Tibial artery (tissue), 4 donors: ENCODE measurements at places on chromosomes 1 and 21.

DNA sequence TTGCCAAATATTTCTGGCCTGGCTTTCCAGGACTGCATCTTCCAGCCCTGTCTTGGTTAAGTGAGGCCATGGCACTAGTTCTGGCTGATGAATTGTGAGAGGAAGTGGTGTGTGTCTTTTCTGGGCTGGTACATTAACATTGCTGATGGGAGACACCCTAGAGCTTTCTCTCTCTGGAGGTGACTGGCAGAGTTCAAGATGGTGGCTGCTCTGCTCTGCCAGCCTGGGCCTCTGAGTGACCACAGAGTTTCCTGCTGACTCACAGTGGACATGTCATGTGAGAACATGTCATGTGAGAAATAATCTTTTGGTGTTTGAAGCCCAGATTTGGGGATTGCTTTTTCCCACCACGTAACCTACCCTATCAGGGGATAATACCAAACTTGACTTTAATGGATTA lies 218.0 kb upstream of the KIAA0040 start:
- H3K27me3 ChIP-seq, result no peaks in the 10 kb centered on the region
- no peak for DNase-seq
- no peak overlapping the region for H3K27ac ChIP-seq
- H3K4me1 ChIP-seq, result no peaks in the 10 kb centered on the region

GRCh38 chr1:69328186-69328585 lies 239.5 kb upstream of the LRRC7 start:
- H3K4me3 ChIP-seq, result no peak overlapping the region
- DNase-seq, result no peak
- H3K36me3 ChIP-seq, result no peaks in the 10 kb centered on the region
- H3K27me3 ChIP-seq, result no peaks in the 10 kb centered on the region
- no peak overlapping the region for H3K27ac ChIP-seq
- no peaks in the 10 kb centered on the region for H3K4me1 ChIP-seq

GRCh38 chr1:19055701-19056100 lies 99.2 kb upstream of the IFFO2 start:
- DNase-seq, result no peak
- H3K27ac ChIP-seq, result no peak overlapping the region
- H3K4me1 ChIP-seq, result no peaks in the 10 kb centered on the region
- no peaks in the 10 kb centered on the region for H3K27me3 ChIP-seq

DNA sequence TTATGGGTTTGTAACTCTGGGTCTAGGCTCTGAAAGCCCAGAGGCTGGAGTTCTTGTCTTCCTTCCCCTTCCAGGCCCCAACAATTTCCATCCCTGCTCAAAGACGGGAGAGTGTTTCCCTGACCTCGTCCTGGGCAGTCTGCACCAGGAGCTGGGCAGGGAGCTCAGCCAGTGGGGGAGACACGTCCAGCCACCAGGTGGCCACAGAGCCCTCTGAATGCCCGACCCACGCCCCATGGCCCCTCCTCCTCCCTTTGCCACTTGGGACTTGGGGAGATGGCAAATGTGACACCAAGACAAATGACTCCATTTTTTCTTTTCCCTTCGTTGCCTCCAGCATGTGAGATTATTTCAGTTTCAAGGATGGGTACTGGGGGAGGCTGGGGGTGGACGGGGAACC lies 159.9 kb upstream of the AJAP1 start:
- no peak overlapping the region for H3K27ac ChIP-seq
- DNase-seq, result no peak
- H3K27me3 ChIP-seq, result peaks cover 4% of the 10 kb centered on the region
- no peaks in the 10 kb centered on the region for H3K4me1 ChIP-seq
- H3K36me3 ChIP-seq, result no peaks in the 10 kb centered on the region

- no peaks in the 10 kb centered on the region for H3K36me3 ChIP-seq
- H3K4me3 ChIP-seq, result no peak overlapping the region
- no peak overlapping the region for H3K27ac ChIP-seq
- no peaks in the 10 kb centered on the region for H3K4me1 ChIP-seq
- no peaks in the 10 kb centered on the region for H3K27me3 ChIP-seq
These were observed 629.3 kb upstream of the ADAMTS5 start for GRCh38 chr21:27596196-27596595.

- H3K4me3 ChIP-seq, result no peak overlapping the region
- H3K36me3 ChIP-seq, result no peaks in the 10 kb centered on the region
- H3K27me3 ChIP-seq, result no peaks in the 10 kb centered on the region
- DNase-seq, result no peak
- H3K4me1 ChIP-seq, result no peaks in the 10 kb centered on the region
- H3K27ac ChIP-seq, result no peak overlapping the region
These were observed 198.1 kb downstream of the ZZZ3 start for GRCh38 chr1:77484334-77484733.

GRCh38 chr21:20013851-20014250 lies 984.4 kb upstream of the NCAM2 start:
- H3K27ac ChIP-seq, result no peak overlapping the region
- no peaks in the 10 kb centered on the region for H3K36me3 ChIP-seq
- no peak overlapping the region for H3K4me3 ChIP-seq
- no peaks in the 10 kb centered on the region for H3K27me3 ChIP-seq
- no peaks in the 10 kb centered on the region for H3K4me1 ChIP-seq
- no peak for DNase-seq

- no peaks in the 10 kb centered on the region for H3K27me3 ChIP-seq
- H3K27ac ChIP-seq, result no peak overlapping the region
- H3K4me3 ChIP-seq, result no peak overlapping the region
- H3K36me3 ChIP-seq, result no peaks in the 10 kb centered on the region
- no peaks in the 10 kb centered on the region for H3K4me1 ChIP-seq
These were observed 65.8 kb downstream of the RHOU start for GRCh38 chr1:228801068-228801467.

DNA sequence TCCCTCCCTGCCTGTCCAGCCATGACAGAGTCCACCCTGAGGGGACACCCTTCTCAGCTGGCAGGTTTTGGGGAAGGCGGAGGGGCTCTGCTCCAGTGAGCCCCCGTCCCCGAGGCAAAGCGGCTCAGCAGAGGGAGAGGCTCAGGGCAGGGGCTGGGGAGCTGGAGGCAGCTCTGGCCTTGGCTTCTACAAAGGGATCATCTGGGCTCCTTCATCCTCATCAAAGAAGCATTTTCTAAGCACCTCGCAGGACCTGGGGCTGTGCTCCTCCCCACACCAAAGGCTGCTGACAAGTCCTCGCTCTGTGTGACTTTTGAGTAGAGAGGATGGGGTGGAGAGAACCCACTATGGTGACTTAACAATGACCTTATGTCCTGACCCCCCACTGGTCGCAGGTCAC lies 21.0 kb upstream of the CLSTN1 start:
- peaks cover 4% of the 10 kb centered on the region for H3K27me3 ChIP-seq
- no peak overlapping the region for H3K4me3 ChIP-seq
- peaks cover 17% of the 10 kb centered on the region for H3K36me3 ChIP-seq

DNA sequence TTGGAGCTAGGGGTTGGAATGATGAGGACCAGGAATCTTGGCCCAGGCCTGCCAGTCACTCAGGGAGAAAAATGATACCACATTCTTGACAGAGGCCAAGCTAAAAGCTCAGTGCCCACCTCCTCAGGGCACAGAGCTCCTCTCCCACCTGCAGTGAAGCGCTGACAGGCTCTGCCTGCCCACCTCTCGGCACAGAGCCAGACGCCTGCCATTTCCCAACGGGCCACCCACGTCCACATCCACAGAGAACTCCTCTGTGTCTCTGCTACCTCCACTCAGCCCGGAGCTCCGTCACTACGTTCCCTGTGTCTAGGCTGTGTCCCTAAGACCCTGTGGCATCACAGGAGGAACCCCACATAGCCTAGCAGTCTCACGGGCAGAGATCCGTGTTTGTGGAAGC lies 60.8 kb downstream of the MRPL37 start:
- peaks cover 5% of the 10 kb centered on the region for H3K36me3 ChIP-seq
- H3K27ac ChIP-seq, result no peak overlapping the region

DNA sequence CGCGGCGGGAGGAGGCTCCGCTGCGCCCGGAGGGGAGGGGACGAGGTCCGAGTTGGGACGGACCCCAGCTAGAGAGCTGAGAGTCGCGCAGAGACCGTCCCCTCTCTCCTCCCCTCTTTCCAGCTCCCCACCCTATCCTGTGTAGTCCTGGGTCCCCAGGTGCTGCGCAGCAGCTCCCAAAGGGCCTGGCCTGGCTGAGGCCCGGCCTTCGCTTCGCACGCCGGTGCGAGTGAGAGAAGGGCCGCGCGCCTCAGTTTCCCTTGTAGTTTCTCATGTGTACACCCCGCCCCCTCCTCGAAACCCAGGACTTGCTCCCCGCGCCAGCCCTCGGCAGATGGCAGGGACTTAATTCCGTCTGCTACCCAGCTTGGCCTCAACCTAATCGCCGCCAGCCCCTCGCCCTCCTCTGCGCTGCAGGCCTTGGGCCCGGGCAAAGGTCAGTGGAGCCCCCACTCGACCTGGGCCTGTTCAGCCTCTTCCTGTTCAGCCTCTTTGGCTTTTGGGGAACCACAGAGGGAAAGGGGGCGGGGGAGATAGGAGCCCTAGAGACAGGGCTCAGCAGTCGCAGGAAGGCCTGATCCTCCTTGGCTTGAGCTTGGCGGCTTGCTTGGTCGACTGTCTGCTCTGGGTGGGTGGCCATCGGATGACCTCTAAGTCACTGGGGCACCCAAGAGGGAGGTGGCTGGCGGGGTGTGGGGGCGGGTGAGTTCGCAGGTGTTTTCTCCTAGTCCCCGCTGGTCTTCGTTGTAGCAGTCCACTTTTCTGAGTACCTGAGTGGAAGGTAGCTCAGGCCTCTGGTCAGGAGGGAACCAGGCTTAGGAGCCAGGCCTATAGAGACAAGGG lies 1.0 kb downstream of the ZNF687 start:
- peaks cover 27% of the 10 kb centered on the region for H3K36me3 ChIP-seq
- no peaks in the 10 kb centered on the region for H3K27me3 ChIP-seq
- peak overlapping the region; percentile 96 for H3K27ac ChIP-seq
- H3K4me1 ChIP-seq, result peaks cover 18% of the 10 kb centered on the region

GRCh38 chr1:228870041-228870713 lies 134.9 kb downstream of the RHOU start:
- no peak overlapping the region for H3K4me3 ChIP-seq
- DNase-seq, result no peak
- H3K4me1 ChIP-seq, result no peaks in the 10 kb centered on the region
- H3K27ac ChIP-seq, result no peak overlapping the region
- no peaks in the 10 kb centered on the region for H3K36me3 ChIP-seq

DNA sequence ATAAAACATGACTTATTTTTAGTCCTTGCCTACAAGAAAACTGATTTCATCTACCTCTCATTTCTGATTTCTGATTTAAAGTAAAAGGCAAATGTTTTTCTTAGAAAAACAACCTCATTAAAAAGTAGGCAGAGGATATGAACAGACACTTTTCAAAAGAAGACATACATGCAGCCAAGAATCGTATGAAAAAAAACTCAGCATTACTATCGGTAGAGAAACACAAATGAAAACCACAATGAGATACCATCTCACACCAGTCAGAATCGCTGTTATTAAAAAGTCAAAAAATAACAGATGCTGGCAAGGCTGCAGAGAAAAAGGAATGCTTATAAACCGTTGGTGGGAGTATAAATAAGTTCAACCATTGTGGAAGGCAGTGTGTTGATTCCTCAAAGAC lies 16.2 kb downstream of the ODR4 start:
- H3K36me3 ChIP-seq, result peaks cover 82% of the 10 kb centered on the region
- no peak for DNase-seq
- H3K27ac ChIP-seq, result no peak overlapping the region
- no peak overlapping the region for H3K4me3 ChIP-seq
- no peaks in the 10 kb centered on the region for H3K4me1 ChIP-seq

DNA sequence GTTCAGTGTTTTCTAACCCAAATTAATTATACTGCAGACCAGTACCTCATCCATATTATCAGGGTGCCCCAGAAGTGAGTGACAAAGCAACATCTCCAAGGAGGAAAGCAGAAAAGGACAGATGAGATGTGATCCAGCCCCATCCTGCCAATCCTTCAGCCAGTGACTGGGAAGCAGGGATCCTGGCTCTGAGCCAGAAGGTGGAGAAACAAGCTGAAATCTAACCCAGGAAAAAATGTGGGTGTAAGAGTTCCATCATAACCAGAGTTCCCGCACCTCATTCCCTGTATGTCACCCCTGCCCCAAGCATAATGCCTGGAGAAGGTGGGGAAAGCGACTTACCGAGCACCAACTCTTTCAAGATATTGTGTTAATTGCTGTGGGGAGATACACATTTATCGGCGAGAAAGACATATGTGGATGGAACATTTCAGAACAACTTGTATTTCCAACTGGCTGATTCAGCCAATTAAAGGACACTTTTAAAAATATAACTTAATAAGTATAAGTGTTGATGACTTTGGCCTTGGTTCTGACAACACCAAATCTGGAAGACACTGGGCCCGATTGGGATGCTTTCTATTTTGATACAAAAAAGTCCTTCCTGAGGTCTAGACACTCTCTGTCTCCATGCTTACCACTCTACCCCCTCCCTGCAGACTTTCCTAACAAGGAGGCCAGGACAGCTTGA lies 14.9 kb downstream of the PLEKHA6 start:
- H3K4me1 ChIP-seq, result no peaks in the 10 kb centered on the region
- no peaks in the 10 kb centered on the region for H3K36me3 ChIP-seq
- H3K4me3 ChIP-seq, result no peak overlapping the region

- H3K27me3 ChIP-seq, result peaks cover 28% of the 10 kb centered on the region
- no peak overlapping the region for H3K4me3 ChIP-seq
- no peak overlapping the region for H3K27ac ChIP-seq
These were observed 11.6 kb downstream of the SCNN1D start for GRCh38 chr1:1291548-1292441.

GRCh38 chr1:8985915-8986813 lies 40.1 kb downstream of the SLC2A7 start:
- H3K4me1 ChIP-seq, result peaks cover 26% of the 10 kb centered on the region
- H3K4me3 ChIP-seq, result no peak overlapping the region
- no peaks in the 10 kb centered on the region for H3K36me3 ChIP-seq
- H3K27ac ChIP-seq, result peak overlapping the region; percentile 58
- H3K27me3 ChIP-seq, result no peaks in the 10 kb centered on the region

GRCh38 chr1:61293197-61293596 lies 210.8 kb downstream of the NFIA start:
- peaks cover 28% of the 10 kb centered on the region for H3K4me1 ChIP-seq
- no peaks in the 10 kb centered on the region for H3K27me3 ChIP-seq
- H3K27ac ChIP-seq, result peak overlapping the region; percentile 58

DNA sequence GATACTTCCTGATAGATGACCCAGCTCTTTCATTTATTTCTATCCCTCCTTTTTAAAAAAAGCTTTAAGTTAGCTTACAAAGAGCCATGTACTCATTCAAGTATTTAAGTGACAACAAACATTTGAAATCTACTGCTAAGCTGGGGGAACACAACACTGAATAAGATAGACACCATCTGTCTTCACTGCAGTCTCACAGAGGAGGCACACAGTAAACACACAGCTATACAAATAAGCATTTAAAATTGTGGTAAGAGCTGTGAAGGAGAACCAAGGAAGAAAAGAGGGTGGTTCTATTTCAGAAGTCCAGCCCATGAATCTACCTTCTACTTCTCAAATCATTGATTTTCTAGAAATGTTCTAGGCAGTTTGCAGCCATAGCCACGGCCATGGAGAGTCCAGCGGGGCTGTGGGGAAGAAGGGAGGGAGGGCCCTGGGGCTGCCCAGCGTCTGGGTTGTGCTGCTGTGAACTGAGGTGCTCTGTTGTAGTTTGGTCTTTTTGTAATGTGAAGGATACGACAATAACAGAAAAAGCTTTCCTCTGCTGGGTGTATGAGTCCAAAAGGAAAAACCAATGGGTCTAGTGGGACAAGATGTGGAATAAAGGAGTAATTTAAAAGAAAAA lies 28.2 kb downstream of the PRDM2 start:
- H3K4me3 ChIP-seq, result no peak overlapping the region
- H3K27ac ChIP-seq, result no peak overlapping the region
- H3K27me3 ChIP-seq, result no peaks in the 10 kb centered on the region
- no peak for DNase-seq
